Panc1 (cell line): ENCODE measurements at places on chromosomes 12 and 14.

GRCh38 chr14:39469094-39469710 lies 37.0 kb upstream of the FBXO33 start:
- peak; percentile 8 for DNase-seq

GRCh38 chr14:68586896-68587751 lies 205.7 kb downstream of the ZFP36L1 start:
- DNase-seq: no peak

DNA sequence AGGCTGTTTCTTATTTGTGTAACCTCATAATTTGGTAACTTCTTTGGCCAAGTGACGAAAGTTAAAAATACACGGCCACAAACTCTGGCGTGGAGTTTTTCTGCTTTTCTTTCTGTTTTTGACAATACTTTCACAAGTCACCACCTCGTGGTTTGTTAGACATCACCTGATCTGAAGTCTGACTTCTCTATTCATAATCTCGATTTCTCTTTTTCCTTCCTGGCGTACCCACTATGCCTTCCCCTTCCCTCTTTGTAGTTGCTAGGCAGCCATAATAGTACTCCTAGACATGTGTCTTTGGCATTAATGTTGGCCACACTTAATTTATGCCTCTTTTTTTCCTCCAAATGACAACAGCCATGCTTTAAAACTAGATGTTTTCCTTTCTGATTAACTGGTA lies 97.6 kb downstream of the POLR3B start:
- no peak for DNase-seq

- DNase-seq: no peak
These were observed 745 bp upstream of the NAA30 start for GRCh38 chr14:57389646-57390036.

GRCh38 chr14:99473458-99473857 lies 7.2 kb downstream of the SETD3 start:
- no peak for DNase-seq

DNA sequence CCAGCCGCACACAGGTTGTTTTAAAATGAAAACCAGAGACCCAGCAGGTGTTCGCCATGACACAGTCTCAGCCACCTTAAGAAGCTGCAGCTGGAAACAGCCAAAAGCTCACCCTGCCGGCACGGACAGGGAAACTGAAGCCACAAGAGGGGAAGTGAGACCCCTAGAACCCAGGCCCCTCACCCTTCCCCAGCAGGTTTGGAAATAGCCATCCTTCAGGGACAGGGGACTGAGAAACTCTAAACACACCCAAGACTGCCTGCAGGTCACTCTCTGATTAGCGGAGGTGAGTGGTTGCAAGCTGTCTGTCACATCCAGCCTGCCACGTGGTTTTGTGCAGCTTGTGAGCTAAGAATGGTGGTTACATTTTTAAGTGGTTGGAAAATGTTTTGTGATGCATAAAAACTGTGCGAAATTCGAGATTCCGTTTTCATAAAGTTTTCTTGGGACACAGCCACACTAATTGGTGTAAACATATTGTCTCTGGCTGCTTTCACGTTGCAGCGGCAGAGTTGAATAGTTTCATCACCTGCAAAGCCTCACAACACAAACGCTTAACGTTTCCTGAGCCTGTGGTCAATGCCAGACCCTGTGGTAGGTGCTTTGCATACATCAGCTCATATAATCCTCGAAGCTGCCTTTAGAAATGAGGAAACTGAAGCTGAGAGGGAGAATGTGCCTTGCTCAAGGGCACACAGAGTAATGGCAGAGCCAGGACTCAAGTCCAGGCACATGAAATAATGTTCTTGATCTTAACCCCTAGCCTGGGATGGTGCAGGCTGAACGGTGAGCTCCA lies 1.7 kb upstream of the SELPLG start:
- no peak for DNase-seq

DNA sequence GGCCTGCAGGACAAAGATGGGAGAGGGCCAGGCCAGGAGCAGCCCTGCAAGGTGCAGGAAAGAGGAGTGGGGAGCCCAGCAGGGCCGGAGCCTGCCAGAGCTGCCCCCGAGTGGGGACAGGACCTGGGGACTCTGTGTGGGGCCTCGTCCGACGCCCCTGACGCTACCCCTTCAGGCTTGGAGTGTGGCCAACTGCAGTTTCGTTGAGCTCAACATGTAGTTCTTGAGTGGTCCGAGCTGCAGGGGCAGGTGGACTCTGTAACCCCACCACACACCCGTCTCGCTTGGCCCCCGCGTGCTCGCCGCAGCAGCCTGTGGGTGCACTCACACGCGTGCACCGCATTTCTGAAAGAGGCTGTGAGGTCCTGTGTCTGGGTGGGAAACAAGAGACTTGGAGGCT lies 2.0 kb downstream of the ASPG start:
- no peak for DNase-seq
